Frontal cortex (tissue), 4 donors: ENCODE measurements at places on chromosomes 11 and 22.

DNA sequence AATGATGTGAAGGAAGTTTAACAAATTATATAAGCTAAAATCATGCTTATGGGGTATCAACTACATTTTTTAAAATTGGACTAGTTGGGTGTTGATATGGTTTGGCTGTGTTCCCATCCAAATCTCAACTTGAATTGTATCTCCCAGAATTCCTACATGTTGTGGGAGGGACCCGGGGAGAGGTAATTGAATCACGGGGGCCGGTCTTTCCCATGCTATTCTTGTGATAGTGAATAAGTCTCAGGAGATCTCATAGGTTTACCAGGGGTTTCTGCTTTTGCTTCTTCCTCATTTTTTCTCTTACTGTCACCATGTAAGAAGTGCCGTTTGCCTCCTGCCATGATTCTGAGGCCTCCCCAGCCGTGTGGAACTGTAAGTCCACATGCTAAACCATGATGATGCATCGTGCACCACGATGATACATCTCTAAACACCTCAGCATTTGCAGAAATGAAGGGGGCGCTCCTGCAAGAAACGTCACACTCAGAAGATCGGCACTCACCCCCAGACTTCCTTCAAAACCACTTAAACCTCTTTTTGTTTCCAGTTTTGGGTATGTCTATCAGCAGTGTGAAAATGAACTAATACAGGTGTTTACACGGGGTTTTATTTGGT, 340.0 kb downstream of the SHANK2 start:
- DNase-seq = no peak

DNA sequence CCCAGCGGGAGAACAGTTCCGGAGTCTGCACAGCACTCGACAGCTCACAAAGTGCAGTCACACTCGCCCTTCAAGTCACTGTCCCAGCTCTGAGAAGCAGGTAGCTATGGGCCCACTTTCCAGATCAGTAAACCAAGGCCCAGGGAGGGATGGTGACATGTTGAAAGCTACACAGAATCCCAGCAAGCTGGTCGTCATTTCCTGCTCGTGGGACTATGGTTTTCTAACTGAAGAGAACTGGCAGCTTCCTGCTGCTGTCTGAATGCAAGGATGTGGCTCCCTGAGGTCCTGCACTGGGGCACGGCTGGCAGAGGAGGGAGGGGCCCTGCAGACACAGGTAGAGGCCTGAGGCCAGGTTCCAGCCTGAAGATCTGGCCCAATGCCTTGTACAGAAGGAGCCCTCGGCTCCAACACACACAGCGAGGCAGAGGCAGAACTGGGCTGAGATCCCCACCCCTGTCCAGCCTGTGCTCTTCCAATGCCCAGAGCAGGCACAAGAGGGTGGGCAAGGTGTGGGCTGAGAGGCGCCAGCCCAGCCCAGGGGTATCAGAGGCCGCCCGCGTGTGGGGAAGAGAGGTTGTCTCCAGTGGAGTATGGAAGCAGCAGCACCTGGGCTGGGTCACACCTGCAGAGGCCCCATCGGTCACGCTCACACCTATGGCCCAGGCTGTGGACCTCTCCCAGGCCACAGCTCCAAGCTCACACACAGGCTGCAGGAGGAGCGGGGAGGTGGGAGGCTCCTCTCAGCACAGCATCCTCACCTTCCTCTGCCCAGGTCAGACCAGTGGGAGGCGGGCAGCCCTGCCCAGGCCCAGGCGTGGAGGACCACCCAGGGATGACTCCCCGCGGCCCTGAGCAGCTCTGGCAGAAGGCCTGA, 119.2 kb downstream of the PHF21B start:
- no peak for DNase-seq

DNA sequence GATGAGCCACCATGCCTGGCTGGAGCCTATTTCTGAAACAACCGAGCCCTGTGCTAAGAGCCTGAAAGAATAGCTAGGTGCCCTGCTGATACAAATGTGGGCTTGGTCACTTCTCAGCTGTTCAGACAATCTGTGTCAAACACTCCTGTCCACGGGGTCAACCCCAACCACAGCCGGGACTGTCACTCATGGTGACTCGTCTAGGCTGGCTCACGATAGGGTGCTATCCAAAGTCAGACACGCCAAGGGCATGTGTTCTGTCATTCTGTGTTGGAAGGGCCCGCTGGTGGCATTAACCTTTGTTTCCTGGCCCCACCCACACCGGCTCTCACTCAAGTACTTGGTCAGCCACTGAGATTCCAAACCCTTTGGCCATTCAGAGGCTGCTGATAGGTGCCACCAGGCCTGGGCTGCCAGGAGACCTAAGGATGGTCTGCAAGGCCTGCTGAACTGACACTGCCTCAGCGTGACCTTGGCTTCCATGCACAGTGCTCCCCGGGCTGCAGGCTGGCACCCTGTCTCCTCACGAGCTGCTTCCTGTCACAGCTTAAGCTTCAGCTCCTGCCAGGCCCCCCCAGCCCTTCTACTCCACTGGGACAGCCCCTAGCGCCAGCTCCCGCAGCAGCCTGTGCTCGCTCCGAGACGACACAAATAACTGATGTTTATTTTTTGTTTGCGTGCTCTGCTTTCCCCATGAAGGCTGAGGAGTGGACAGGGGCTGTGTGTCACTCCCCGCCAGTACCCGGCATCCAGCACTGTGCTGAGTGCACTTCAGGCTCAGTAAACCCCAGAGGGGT, 14.2 kb upstream of the CDC42BPG start:
- no peak for DNase-seq

DNA sequence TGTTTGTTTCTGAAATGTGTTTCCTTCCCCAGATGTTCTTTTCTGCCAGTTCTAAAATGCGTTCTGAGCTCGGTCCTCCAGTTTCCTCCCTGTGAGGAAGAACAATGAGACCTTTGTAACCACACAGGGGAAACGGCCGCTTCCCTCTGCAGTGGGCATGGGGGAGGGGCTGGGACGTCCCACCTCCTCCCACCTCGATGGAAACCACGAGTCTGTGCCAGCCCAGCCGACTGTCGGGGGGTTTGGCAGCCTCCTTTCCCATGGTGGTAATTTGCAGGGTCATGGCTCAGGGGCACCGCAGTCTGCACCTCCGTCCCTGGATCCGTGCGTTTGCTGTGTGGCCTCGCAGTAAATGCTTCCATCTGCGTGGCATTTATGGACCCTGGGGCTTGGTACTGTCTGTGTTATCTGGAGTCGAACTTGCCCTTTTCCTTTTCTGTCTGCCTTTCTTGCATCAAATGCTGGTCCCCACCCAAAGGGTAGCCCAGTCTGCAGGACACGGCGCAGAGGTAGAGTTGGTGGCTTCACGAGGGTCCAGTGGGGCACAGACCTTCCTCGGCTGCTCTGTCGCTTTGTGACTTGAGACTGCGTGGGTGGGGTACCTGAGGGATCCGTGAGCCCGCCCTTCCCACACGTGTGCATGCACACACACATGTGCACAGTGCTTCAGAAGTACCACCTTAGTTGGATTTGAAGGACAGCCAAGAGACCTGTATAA, 16.1 kb downstream of the LRP5 start:
- peak; percentile 60 for DNase-seq
